ENCODE measurements at places on chromosomes 3 and 15.

DNA sequence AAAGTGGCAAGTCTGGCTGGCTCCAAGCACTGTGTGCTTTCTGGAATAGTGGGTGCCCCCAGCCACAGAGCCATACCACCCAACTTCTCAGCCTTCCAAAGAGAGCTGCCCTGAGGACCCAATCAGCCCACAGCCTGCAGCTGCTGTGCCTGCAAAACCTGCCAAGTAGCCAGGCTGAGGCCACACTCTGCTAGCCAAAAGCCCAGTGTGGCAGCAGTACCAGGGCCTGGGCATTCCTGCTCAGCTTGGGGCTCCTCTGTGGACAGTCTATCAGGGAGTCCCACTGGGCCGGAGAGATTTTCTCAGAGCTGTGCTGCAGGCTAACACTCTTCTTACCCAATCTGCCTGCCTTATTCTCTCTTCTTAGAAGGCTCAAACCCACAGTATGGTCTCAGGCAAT lies 136.5 kb downstream of the TPRA1 start:
- DNase-seq: peak; percentile 66

DNA sequence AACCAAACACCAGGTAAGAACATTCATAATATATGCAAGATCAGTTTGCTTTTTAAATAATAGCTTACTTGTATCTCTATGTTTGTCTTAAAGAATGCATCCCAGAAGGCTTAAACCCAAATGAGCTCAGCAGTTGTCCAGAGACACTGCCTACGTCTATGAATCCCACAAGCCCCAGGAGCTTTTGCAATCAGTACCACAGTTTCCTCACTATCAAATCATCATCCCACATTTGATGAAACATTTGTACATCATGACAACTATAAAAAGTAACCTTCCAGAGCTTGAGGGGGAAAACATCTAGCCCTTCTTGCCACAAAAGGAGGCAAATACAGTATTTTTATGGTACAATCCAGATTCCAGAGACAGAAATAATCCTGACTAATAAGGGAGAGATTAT lies 63.7 kb downstream of the ATP8B4 start:
- DNase-seq: no peak

DNA sequence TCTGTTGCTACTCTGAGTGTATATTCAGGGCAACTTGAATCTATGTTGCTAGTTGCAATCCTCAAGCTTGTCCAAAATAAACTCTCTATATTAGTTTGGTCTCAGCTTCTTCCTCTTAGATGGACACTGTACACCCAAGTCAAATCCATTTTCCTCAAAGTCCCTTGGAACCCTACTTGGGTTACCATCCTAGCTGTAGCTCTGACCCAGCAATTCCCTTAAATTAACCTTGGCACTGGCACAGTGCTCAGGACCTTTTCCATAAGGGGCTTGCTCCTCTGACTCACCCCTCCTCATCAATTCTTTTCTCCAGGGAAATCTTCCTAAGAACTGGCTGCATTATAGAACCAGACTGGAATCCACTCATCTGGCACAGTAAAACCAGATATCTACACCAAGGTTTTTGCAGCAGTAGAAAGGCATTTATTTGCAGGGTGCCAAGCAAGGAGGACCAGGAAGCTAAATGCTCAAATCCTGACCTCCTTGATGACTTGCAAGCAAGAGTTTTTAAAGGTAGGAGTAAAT lies 44.9 kb upstream of the B3GALNT1 start:
- DNase-seq: no peak

DNA sequence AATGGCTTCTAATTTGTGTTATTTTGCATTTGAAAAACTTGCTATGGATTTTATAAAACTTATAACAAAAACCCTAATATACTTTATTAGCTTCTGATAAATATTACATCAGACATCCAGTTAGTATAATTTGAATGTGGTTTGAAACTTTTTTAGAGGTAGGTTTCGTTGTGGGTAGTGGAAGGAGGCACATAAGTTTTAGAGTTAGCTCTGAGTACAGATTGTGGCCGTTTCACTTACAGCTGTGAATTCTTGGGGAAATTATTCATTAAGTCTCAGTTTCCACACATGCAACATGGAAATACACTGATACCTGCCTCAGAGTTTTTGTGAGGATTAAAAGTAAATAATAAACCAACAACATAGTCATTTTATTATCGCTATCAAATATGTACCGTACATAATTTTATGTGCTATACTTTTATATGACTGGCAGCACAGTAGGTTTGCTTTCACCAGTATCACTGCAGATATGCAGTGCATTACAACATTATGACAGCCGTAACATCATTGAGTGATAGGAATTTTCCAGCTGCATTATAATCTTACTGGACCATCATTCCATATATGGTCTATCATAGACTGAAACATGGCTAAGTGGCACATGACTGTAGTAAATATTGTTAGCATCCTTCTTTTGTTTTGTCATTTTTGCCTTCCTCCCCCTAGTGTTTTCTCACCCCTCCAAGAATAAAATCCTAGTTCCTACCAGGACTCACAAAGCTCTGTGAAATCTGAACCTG lies 175.6 kb downstream of the AKAP13 start:
- DNase-seq: no peak

- DNase-seq: no peak
Observed at GRCh38 chr3:24604215-24604614, 109.6 kb upstream of the THRB start.

DNA sequence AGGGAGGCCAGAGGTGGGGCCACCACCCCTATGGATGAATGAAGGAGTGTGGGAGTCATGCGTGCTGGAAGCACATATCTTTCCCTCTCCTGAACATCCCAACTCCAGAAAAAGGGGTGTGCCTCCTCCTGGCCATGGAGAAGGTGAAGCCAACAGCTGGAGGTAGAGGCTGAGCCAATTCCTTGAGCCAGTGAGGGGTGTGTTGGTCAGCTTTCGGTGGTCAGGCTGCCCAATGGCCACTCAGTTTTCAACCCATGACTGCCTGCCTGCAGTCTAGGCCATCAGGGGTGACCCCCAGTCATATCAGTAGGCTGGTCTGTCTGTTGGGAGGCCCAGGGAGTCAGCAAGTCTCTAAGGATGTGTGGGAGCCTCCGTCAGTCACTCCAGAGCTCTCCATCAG lies 13.6 kb downstream of the PTH1R start:
- no peak for DNase-seq

DNA sequence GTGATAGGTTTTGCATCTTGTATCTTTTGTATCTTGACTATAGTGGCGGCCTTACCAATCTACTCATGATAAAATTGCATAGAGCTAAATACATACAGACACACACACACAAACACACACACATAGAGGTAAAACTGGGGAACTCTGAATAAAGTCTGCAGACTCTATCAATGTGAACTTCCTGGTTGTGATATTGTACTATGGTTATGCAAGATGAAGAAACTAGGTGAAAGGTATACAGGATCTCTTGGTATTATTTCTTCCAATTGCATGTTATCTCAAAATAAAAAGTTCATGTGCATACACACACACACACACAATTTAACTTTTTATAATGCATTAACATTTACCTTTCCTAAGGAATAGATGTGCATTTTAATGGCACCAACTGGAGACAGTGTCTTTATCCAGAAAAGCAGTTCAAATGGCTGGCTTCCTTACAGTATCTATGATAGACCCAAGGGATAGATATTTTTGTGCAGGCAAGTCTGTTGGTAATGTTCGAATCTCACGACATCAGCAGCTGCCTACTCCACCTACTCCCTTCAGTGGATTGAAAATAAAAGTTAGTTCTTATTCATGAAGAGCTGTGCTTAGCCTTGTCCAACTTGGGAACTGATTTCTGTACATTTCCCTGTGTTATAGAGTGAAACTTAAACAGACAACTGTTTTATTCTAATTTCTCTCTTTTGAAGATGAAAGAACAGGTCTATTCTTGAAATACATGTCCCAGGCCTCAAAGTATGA lies 46.9 kb upstream of the SPRED1 start:
- no peak for DNase-seq

DNA sequence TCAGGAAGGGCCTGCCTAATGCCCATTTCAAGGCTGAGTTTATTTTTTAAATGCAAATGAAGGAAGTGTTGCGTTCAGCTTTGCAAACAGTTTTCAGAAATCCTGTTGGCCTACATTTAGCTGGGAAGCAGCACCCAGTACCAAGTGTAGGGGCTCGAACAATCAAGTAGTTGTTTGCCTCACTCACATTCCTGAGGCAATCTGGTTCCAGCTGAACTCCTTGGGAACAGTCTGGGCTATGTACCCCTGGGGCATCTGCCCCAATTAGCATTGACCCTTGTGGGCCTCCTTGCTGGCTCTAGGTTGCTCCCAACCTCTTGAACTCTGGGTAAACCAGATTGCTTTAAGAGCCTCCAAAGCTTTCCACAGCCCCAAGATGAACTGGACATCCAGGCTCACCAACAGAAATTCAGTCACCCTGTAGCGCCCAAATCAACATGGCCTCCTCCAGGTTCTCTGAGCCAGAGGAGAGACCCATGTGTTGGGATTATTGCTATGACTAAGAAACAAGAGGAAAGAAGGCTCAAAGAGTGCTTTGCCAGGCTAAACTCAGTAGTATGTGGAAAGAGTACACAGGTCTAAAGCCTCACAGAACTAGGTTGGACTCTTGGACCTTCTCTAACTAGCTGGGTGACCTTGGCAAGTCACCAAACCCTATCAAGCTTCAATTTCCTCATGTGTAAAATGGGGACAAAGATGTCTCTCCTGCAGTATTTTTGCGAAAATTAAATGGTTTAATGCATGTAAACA lies 532.7 kb downstream of the SOX2 start:
- no peak for DNase-seq

DNA sequence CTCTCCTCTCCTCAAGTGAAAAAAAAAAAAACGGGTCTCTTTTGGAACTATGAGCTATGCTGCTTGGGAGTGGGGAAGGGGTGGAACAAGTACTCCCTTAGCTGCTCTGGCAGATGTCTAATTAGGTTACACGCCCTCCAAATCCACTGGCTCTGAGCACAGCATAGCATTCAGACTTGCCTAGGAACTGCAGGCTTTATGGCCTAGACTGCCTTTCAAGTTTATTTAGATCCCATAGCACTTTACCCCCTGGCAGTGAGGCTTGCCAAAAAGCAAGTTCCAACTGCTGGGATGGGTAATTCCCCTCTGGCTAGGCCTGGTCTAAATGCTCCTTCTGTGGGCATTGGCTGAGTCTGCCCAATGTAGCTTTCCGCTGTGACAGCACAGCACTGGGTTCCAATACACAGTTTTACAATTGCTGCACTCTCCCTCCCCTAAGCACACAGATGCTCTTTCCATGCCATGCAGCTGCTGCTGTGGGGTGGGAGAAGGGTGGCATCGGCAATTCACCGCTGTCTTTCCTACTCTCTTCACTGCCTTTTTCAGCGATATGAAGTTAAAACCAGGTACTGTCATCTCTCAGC lies 152.8 kb downstream of the KCNAB1 start:
- no peak for DNase-seq

DNA sequence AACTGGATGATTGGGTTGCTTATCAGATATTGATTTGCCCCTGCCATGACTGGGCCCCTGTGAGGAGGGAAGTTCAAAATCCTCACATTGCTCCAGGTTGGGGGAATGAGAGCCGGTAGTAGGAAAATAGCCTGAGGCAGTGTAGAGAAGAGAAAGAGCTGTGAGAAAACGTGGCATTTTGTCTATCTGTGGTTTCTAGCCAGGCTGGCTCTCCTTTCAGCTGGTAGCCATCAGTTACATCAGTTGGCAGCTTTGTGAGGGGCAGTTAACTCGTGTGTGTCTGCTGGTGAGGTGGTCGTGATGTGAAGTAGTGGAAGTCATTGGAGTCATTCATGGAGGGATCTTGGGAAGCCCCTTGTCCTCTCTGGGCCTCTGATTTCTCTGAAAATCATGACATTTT lies 5.2 kb downstream of the ESYT3 start:
- no peak for DNase-seq

- no peak for DNase-seq
Observed at GRCh38 chr15:36791844-36792571, 212.6 kb downstream of the CDIN1 start.

Data from posterior cingulate gyrus (tissue), 11 donors.